ENCODE measurements at places on chromosomes 6 and 20.

- DNase-seq, result no peak
These were observed 347.9 kb downstream of the RFPL4B start for GRCh38 chr6:112695001-112695400.

- DNase-seq, result no peak
These were observed 1.1 kb upstream of the SYTL3 start for GRCh38 chr6:158648682-158649131.

DNA sequence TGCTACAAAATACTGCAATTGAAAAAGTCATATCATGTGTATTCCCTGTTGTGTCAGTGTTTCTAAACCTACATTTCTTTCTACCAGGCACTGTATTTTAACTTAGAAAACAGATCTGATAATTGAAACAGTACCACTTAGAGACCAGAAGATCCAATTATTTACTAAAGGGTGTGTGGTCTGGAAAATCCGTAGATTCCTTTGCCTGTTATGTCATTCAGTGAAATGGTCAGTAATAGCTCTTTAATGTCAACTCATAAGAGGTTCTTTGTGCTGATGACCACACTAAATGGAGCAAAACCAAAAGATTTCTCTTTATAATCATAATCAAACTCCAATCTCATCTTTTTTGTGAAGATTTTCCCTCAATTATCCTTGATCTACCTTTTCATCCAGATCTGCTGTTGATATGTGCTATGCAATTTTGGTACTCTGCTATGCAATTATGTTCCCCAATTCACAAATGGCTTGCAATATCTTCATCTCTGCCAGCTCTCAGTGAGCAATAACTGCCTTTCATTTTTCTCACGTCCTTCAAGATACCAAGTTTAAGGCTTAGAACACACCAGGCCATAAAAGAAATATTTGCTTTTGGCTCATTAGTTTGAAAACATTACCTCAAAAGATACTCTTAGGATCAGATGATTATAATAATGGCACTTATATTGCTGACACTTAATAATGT lies 165.5 kb downstream of the MOXD1 start:
- DNase-seq, result no peak

- DNase-seq, result no peak
These were observed 1.3 kb upstream of the RNF217 start for GRCh38 chr6:124960757-124961463.

- DNase-seq, result no peak
These were observed 99.8 kb downstream of the SNAP25 start for GRCh38 chr20:10318291-10319024.

- DNase-seq, result no peak
These were observed 14.0 kb downstream of the CST3 start for GRCh38 chr20:23623666-23624323.

DNA sequence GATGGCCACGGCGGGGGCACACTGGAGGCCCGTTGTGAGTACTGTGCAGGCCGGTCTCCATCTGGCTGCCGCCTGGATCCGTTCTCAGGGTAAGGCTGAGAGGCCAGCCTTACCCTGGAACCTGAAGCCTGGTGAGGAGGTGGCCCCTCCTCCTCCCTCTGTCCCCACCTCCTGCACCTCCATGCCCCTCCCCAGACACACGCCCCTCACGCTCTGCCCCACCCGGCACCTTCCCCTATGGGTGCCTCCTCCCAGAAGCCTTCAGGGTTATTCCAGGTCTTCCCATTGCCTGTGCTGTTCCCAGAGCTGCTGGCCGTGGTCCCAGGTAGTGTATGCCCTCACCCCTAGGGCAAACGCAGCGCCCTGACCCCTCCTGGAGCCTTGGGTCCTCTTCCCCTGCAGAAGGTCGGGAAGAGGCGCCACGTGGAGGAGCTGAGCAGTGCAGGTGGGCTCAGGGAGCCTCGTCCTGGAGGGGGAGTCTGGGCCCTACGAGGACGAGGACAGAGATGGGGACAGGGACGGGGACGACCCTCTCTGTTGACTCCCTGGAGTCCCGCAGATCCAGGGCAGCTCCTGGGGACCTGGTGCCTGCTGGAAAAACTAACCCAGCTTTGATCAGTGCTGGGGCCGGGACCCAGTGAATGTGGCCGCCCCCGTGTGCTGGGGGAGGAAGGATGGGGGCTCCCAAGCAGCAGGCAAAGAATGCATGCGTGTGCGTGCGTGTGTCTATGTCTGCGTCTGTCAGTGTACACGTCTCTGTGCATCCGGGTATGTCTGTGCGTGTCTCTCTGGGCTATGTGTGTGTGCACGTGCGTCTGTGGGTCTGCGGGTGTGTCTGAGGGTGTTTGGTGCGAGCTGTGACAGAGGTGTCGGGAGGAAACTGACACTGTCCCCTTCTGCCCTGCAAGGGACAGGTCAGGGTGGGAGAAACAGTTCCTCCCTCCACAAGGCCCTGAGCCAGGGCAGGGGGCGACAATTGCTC lies 8.2 kb upstream of the HRH3 start:
- DNase-seq, result no peak

GRCh38 chr6:26194329-26194701 lies 107.1 kb downstream of the HFE start:
- no peak for DNase-seq

DNA sequence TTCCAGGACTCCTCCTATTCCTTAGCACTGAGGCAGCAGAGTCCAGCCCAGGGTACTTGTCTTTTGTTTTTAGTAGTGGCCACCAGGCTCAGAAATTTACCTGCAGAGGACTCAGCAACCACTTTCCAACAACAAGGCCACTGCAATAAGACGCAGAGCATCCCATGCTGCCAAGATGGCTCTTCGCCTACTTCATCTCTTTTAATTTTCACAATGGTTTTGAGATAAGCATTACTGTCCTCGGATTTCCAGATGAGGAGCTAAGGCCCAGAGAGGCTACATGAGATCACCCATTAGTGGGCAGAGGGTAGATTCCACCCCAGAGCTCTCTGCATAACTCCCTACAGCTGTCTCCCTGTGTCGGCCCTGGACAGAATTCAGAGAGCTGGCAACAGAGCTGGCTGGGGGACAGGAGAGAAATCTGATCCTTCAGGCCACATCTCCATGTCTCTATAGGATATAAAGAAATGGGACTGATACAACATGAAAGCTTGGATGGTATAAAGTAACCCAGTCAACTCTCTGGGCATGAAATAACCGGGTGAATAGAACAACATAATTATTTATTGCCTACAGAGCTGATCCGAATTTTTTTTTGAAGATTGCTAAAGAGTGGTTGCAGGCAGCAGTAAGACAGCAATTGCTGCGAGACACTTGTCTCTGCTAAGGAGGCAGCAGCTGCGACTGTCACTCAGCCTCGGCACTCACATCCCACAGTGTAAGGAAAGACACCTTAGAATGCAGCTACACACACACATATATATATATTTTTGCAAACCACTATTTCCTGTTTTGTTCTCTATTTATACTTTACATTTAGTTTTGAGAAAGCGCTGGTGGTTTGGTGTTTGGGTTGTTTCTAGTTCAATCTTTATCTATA lies 37.2 kb downstream of the SCML4 start:
- DNase-seq, result no peak

DNA sequence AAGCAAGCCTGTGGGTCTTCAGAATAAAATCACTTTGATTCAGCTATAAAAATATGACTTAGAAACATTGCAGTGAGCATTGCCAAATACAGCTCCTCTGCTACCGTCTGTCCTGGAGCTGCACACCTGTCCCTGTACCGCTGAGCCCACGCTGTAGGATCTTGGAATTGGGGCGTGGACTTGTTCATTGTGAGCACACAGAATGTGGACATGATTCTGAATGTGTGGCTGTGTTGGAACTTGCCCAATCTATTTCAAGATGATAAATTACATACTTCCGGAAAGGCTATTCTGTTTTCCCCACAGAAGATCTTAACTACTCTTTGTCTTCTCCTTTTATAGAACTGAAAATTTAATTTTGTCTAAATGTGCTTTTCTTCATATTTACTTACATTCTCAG lies 107.3 kb downstream of the UST start:
- DNase-seq, result peak; percentile 29

DNA sequence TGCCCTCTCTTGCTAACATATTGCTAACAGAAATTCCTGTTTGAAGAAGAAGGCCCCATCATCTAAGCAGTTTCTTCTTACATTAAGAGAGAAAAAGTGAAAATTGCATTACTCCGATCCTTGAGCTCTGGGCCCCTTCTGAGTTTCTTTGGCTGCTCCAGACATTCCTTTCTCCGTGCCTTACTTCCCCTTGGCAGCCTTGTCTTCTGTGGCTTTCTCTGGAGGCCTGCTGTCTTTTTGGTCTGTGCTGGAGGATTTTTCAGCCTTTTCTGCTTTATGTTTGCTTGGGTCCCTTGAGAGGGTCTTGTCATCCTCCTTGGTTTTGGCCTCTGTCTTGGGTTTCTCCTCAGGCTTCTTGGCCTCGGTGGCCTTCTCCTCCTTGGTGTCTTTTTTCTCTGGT lies 378.8 kb upstream of the CHD6 start:
- DNase-seq, result no peak

DNA sequence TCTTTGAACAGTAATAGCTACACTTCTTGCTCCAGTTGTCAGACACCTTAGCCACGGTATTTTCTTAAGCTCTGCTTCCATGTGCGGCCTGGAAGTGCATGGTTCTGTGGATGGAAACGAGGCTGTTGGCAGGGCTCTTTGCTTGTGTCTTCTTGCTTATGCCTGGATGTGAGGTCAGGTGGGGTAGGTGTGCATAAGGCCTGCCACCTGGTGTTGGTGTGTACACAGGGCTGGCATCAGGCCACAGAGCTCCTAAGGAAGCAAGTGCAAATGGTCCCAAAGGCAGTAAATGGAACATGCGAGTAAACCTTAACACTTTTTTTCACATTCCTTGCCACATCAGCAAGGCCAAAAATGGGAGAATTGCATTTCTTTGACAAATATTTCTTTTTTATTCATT lies 158.1 kb upstream of the GMDS start:
- peak; percentile 68 for DNase-seq

DNA sequence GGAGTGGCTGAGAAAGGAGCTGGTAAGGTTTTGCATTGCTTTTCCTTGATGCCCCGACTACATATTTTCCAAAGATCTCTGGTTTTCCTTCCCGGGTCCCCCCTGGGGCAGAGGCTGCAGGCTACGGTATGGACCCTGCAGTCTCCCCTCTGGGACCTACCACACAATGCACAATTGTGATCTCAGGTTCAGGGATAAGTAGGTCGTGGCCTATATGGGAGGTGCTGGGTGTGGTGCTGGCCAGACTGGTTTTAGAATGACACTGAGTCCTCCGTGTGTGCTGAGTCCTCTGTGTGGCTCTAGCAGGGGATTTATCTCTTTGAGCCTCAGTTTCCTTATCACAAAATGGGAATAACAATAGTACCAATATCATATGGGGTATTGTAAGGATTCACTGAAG lies 376 bp downstream of the C20orf202 start:
- no peak for DNase-seq
